ENCODE measurements at places on chromosomes 1 and 21. TPM values are rescaled to one million over a fixed set of nuclear protein-coding genes. Genes with fewer than 3 reads are reported as not detected.

DNA sequence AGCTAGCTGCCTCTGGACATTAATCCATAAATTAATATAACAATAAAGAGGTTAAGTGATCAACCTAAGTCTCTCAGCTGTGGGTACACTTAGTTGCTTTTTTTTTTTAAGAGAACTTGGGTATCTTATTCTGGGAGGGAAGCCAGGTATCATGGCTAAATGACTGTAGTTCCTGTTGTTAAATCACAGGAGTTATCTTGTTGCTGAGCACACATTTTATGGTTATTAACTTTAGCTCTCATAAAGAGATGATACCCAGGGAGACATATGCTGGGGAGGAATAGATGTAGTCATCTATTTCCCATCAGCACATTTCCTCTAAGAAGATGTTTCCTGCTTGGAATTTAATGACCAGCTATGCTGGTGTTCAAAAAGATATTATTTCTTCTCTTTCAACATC is 227.8 kb downstream of the PTGER3 start:
- DNase-seq = no peak
- no peaks in the 10 kb centered on the region for H3K27me3 ChIP-seq
- no peak overlapping the region for H3K4me3 ChIP-seq
- H3K4me1 ChIP-seq = no peaks in the 10 kb centered on the region
- no peaks in the 10 kb centered on the region for H3K36me3 ChIP-seq
- no peak overlapping the region for H3K27ac ChIP-seq

DNA sequence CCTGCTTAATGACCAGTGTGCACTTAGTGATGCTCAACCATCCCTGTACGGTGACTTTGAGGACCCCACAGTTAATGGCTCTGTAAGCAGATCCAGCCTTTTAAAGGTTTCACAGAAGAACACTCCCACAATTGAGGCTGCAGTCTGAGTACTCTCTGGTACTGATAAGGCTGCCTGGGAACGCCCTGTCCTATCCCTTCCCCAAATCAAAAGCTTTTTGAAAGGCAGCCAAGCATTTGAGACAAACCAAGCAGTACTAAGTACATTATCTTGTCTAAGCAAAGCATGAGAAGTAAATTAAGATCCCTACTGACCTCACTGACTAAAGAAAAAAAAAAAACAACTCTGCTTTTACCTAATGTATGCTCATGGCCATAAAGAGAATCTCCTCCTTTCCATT is 60.7 kb downstream of the SH3GLB1 start:
- DNase-seq = no peak
- no peak overlapping the region for H3K4me3 ChIP-seq
- H3K4me1 ChIP-seq = no peaks in the 10 kb centered on the region
- no peaks in the 10 kb centered on the region for H3K36me3 ChIP-seq

The RPE65 gene
- not detected for total RNA-seq

The DNAI4 gene
- 3.3 TPM for total RNA-seq

DNA sequence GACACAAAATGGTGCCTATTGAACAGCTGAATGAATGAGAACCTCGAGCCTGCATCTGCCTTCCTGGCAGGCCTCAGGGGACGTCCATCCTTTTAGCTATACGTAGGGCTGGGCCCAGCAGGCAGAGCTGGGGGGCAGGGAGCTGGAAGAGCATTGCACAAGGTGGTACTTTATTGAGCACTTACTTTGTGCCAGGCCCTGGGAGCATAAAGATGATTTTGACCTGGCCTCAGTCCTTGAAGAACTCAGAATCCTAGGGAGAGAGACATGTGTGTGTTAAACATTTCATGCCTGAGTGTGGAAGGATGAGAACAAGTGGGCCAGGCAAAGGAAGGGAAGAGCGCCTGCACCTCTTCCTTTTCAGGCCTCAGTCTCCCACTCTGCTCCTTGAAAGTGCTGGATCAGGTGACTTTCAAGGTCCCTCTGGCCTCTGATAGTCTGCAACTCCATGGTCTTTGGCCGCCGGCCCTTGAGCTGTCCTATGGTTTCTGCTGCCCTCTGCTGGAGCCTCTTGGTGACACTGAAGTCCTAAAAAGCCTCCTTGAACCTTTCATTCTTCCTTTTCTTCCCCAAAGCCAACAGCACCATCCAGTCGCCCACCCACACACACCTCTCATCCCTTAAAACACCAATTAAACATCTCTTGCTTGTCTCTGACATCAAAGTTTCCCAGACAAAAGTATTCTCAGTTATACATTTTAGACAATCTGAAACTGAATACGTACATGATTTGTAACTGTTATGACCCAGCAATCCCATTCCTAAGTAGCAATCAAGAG is 3.5 kb upstream of the PEAR1 start:
- peak; percentile 79 for DNase-seq
- no peak overlapping the region for H3K27ac ChIP-seq

GRCh38 chr1:230744382-230744781 is 2.8 kb upstream of the CAPN9 start:
- no peaks in the 10 kb centered on the region for H3K36me3 ChIP-seq
- no peak overlapping the region for H3K27ac ChIP-seq
- H3K4me3 ChIP-seq = no peak overlapping the region
- no peaks in the 10 kb centered on the region for H3K27me3 ChIP-seq
- DNase-seq = no peak

- no peaks in the 10 kb centered on the region for H3K27me3 ChIP-seq
- no peaks in the 10 kb centered on the region for H3K36me3 ChIP-seq
- DNase-seq = no peak
- no peaks in the 10 kb centered on the region for H3K4me1 ChIP-seq
- H3K4me3 ChIP-seq = no peak overlapping the region
- H3K27ac ChIP-seq = no peak overlapping the region
These were observed 18.6 kb upstream of the ST6GALNAC3 start for GRCh38 chr1:76055987-76056386.

The TINAGL1 gene
- 312 TPM for total RNA-seq

GRCh38 chr1:116234429-116234828 is 123.2 kb downstream of the MAB21L3 start:
- no peak overlapping the region for H3K27ac ChIP-seq
- H3K4me1 ChIP-seq = no peaks in the 10 kb centered on the region
- peaks cover 2% of the 10 kb centered on the region for H3K27me3 ChIP-seq
- H3K4me3 ChIP-seq = no peak overlapping the region
- no peaks in the 10 kb centered on the region for H3K36me3 ChIP-seq

DNA sequence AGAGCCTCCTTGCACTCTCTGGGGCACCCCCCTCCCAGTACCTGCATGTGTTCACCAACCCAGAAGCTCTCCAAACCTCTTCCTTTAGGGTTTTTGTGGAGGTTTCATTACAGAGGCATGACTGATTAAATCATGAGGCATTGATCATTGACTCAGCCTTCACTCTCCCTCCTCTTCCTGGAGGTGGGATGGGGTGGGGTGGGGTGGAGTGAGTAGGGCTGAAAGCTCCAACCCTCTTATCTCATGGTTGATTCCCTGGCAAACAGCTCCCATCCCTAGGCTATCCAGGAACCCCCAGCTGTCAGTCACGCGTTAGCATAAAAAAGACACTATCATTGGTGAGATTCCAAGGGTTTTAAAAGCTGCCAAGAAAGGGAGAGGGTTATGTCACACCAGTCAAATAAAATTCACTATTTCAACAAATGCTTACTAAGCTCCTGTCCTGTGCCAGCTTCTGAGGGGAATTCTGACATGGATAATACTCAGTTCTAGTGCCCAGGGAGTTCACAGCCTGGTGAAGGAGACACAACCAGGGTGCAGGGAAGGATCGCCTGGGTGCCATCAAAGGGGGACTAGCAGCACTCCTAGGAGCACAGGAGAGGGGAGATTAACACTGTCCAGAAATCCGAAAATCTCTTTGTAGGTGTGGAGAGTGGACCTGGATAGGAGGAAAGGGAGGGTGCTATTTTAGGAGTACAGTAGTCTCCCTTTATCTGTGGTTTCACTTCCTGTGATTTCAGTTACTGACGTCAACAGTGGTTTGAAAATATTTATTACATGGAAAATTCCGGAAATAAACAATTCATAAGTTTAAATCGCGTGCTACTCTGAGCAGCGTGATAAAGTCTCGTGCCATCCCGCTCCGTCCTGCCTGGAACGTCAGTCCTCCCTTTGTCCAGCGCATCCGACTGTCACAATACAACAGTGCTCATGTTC is 6.8 kb upstream of the IL24 start:
- peaks cover 6% of the 10 kb centered on the region for H3K27me3 ChIP-seq
- H3K4me3 ChIP-seq = no peak overlapping the region
- no peak for DNase-seq
- H3K4me1 ChIP-seq = no peaks in the 10 kb centered on the region

The RGS1 gene
- total RNA-seq = not detected

GRCh38 chr1:111227434-111227833 is at the start of gene CHI3L2:
Gene CHI3L2, plus strand, starts transcription at chr1:111227713. Its CDS starts 17 bp downstream, at chr1:111227730.
- H3K4me3 ChIP-seq = no peak within 1 kb of the TSS
- H3K27me3 ChIP-seq = peaks cover 7% of the 10 kb centered on the region
- DNase-seq = no peak
- H3K4me1 ChIP-seq = no peaks in the 10 kb centered on the region
- no peaks in the 10 kb centered on the region for H3K36me3 ChIP-seq
- H3K27ac ChIP-seq = no peak within 1 kb of the TSS

GRCh38 chr1:184061396-184062003 is 10.0 kb downstream of the TSEN15 start:
- H3K36me3 ChIP-seq = peaks cover 3% of the 10 kb centered on the region
- H3K4me1 ChIP-seq = no peaks in the 10 kb centered on the region
- DNase-seq = no peak
- H3K27ac ChIP-seq = no peak overlapping the region

- H3K27ac ChIP-seq = no peak overlapping the region
- no peak for DNase-seq
- H3K4me1 ChIP-seq = no peaks in the 10 kb centered on the region
- H3K36me3 ChIP-seq = no peaks in the 10 kb centered on the region
- no peak overlapping the region for H3K4me3 ChIP-seq
- no peaks in the 10 kb centered on the region for H3K27me3 ChIP-seq
These were observed 466.6 kb upstream of the C1orf87 start for GRCh38 chr1:60540141-60540540.

- peaks cover 13% of the 10 kb centered on the region for H3K4me1 ChIP-seq
- peak overlapping the region; percentile 54 for H3K27ac ChIP-seq
- peak; percentile 44 for DNase-seq
These were observed 7.6 kb downstream of the CDKN2C start for GRCh38 chr1:50977575-50978143.

DNA sequence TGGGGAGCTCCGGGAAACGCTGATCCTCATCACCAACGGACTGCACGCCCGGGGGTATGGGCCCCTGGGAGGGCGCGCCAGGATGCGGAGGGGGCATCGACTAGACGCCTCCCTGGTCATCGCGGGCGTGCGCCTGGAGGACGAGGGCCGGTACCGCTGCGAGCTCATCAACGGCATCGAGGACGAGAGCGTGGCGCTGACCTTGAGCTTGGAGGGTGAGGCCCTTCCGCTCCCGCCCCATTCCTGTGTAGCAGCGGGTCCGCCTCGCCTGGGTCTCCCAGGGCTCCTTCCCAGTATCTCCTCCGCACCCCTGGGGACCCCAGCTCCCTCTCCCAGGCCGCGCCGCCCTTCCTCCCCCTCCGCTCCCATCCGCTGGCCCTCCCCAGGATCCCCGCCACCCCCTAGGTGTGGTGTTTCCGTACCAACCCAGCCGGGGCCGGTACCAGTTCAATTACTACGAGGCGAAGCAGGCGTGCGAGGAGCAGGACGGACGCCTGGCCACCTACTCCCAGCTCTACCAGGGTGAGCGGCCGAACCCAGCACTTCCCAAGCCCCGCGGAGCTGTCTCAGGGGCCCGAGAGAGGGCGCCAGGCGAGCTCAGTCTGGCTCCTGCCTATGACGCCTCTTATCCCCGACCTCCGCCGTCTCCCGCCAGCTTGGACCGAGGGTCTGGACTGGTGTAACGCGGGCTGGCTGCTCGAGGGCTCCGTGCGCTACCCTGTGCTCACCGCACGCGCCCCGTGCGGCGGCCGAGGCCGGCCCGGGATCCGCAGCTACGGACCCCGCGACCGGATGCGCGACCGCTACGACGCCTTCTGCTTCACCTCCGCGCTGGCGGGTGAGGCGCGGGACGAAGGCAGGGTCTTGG is 5.0 kb downstream of the HAPLN2 start:
- H3K27ac ChIP-seq = no peak overlapping the region
- no peaks in the 10 kb centered on the region for H3K36me3 ChIP-seq
- H3K4me3 ChIP-seq = peak overlapping the region; percentile 18
- H3K4me1 ChIP-seq = peaks cover 10% of the 10 kb centered on the region

- no peak for DNase-seq
- no peaks in the 10 kb centered on the region for H3K27me3 ChIP-seq
- no peaks in the 10 kb centered on the region for H3K4me1 ChIP-seq
- H3K27ac ChIP-seq = no peak overlapping the region
These were observed 17.8 kb upstream of the TAS1R2 start for GRCh38 chr1:18877282-18877681.

The CLDN17 gene
- not detected for total RNA-seq

- no peak overlapping the region for H3K27ac ChIP-seq
- no peaks in the 10 kb centered on the region for H3K4me1 ChIP-seq
- no peak for DNase-seq
- no peaks in the 10 kb centered on the region for H3K36me3 ChIP-seq
- no peaks in the 10 kb centered on the region for H3K27me3 ChIP-seq
- H3K4me3 ChIP-seq = no peak overlapping the region
These were observed 657.4 kb upstream of the ADGRL4 start for GRCh38 chr1:79663916-79664315.

The TRIM17 gene
- not detected for total RNA-seq

DNA sequence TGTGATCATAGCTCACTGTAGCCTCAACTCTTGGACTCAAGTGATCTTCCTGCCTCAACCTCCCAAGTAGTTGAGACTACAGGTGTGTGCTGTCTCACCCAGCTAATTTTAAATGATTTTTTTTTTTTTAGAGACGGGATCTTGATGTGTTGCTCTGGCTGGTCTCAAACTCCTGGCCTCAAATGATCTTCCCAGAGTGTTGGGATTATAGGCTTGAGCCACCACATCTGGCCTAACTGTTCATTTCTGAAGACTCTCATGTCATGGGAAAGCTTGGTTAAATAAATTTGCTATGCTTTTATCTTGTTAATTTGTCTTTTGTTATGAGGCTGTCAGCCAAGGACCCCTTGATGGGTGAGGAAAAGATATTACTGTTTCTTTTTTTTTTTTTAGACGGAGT is 134.0 kb downstream of the MIS18A start:
- peaks cover 3% of the 10 kb centered on the region for H3K27me3 ChIP-seq
- H3K27ac ChIP-seq = no peak overlapping the region
- H3K4me3 ChIP-seq = no peak overlapping the region

The CAPN8 gene
- not detected for total RNA-seq

The ZC3H11A gene
- 72.6 TPM for total RNA-seq

- no peaks in the 10 kb centered on the region for H3K36me3 ChIP-seq
- H3K4me1 ChIP-seq = no peaks in the 10 kb centered on the region
- no peak overlapping the region for H3K4me3 ChIP-seq
- H3K27me3 ChIP-seq = no peaks in the 10 kb centered on the region
These were observed 481.2 kb upstream of the NR5A2 start for GRCh38 chr1:199546323-199546722.

The CLCNKB gene
- not detected for total RNA-seq

DNA sequence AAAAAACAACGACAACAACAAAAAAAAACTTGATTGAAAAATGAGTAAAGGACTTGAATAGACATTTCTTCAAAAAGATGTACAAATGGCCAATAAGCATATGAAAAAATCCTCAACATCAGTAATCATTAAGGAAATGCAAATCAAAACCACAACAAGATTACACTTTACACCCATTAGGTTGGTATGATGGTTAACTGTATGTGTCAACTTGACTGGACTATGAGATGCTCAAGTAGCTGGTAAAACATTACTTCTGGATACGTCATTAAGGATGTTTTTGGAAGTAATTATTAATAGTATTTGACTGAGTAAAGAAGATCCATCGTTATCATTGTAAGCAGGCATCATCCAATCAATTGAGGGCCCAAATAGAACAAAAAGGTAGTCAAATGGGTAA is 34.9 kb upstream of the LYPLAL1 start:
- no peaks in the 10 kb centered on the region for H3K36me3 ChIP-seq
- H3K27me3 ChIP-seq = no peaks in the 10 kb centered on the region
- peaks cover 7% of the 10 kb centered on the region for H3K4me1 ChIP-seq
- H3K4me3 ChIP-seq = no peak overlapping the region

- no peaks in the 10 kb centered on the region for H3K4me1 ChIP-seq
- H3K27ac ChIP-seq = no peak overlapping the region
- H3K27me3 ChIP-seq = no peaks in the 10 kb centered on the region
- no peak overlapping the region for H3K4me3 ChIP-seq
These were observed 30.0 kb upstream of the ACP6 start for GRCh38 chr1:147700042-147701006.

The CELA2B gene
- total RNA-seq = not detected
